NCI-H187 (cell line): ENCODE measurements at places on chromosomes 12 and 14.

- no peak for DNase-seq
Measured at GRCh38 chr12:94247246-94247645, 98.9 kb downstream of the PLXNC1 start.

DNA sequence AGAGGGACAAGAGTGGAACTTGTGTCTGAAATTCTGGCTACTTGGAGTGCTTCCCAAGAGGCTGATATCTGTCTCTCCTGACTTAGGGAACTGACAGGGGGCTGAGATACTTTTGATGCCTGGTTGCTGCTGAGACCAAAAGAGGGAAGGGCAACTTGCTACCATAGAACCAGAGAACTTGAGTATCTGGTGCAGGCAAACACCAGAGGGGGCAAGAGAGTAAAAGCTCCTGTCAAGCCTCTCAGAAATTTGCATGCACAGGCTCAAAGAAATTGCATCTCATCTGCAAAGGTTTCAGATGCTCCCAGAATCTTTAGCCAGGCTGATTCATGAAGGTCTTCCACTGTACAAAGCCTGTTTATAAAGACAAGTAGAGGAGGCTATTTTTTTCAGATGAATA lies 391.3 kb upstream of the FOXG1 start:
- DNase-seq: no peak

- no peak for DNase-seq
Measured at GRCh38 chr12:26643532-26644315, 189.3 kb downstream of the ITPR2 start.

DNA sequence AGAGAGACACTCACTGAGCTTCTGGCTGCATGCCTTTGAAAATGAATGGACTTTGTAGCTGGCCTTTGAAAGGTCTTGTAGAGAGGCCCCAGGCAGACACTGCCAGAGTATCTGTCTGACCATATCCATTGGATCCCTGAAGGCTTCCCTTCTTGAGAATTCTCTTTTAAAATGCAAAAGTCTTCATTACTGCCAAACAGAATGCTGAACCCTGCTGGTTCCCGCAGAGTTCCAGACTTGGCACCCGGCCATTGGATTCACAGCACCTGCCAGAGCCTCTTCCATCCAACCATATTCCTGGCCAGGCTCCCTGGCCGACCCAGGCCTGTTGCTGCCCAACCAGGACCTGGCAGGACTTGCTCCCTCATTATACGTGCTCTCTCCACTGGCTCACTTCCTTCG lies 182.5 kb downstream of the GXYLT1 start:
- DNase-seq: no peak

- no peak for DNase-seq
Measured at GRCh38 chr12:105822131-105823105, 316.3 kb downstream of the NUAK1 start.

DNA sequence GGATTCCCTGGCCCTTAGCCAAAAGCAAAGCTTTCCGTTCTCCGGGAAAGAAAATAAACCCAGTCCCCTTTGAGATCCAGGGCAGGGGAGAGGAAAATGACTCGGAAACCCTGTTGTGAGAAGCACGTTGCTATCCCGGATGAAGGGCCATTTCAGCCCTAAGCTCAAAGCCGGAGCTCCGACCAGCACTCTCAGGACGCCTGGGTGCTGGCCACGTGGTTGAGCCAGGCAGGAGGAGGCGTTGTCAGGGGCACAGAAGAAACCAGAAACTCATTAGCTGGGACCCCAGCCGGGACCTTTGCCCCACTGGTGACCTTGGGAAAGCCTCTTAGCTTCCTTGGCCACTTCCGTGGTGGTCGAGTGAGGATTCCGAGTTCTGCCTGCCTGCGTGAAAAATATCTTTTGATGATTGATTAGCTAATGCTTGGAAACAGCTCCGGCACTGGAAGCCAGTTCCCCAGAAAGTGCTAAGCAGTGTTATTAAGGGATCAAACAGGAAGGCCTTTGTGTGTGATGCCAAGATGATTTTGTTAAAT lies 57.6 kb upstream of the FZD10 start:
- no peak for DNase-seq

GRCh38 chr12:52942901-52943181 lies 6.1 kb upstream of the KRT18 start:
- DNase-seq: peak; percentile 43

DNA sequence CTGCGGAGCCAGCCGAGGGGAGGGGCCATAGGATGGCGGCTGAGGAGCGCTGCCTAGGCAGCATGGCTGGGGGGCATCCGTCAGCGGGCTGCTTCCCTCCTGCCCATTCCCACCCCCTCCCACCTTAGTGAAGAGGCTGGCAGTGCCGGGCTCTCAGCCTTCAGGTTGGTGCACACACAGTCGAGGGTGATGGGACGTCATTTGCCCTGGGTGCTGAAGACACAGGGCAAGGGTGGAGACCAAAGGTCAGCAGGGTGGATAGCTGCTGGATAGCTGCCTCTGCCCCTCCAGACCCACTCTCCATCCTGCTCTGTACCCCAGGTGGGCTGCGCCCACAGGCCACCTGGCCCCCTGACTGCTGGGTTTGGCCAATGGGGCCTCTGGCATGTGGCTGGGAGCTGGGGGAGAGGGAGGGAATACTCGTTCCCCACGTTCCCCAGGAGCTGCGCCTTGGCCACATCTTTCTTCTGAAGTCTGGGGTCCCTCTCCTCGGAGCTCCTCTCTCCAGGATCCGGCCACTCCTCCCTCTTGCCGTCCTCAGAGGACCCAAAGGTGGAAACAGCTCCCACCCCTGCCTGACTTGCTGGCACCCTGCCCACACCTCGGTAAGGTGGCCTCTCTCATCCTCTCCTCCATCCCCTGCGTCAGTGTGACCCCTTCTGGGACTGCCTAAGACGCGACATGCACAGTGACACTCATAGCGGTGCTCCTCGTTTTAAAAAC lies 11.2 kb upstream of the CDC42BPB start:
- DNase-seq: no peak

- no peak for DNase-seq
Measured at GRCh38 chr14:95121911-95122620, 35.3 kb downstream of the DICER1 start.

DNA sequence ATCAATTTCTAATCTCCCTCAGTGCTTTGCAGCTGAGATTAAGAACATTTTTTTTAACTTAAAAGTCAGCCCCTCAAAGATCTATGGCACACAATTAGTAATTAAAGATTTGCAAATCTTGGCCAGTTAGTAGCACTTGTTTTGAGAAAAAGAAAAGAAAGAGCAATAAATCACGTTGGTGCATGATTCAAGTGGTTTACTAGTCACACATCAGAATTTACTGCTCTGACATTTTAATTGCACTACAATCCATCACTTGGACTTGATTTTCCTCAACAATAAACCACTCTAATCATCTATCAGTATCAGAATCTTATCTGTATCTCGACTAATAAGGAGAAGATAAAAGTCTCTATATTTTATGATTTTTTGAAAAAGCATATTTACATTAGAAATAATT lies 154.3 kb downstream of the HELB start:
- DNase-seq: no peak

- DNase-seq: no peak
Measured at GRCh38 chr14:36986407-36986806, 186.0 kb downstream of the SLC25A21 start.

DNA sequence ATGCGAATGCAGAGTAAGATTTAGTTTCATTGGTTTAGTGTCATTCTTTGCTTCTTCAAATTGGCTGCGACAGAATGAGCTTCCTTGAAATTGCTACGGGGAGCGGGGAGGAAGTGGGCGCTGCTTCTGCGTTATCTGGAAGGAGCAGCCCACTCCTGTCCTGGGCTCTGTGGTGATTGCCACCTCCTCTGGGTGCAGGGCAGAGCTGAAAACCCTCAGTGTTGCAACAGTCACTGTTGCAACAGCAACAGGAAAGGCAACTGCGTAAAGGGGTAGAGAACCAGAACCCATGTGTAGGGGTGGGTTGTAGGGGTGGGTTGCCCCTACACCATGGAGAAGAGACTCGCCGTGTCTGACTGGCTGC lies 57.7 kb downstream of the MAX start:
- no peak for DNase-seq

GRCh38 chr14:24330973-24331674 lies 3.7 kb downstream of the ADCY4 start:
- DNase-seq: no peak

DNA sequence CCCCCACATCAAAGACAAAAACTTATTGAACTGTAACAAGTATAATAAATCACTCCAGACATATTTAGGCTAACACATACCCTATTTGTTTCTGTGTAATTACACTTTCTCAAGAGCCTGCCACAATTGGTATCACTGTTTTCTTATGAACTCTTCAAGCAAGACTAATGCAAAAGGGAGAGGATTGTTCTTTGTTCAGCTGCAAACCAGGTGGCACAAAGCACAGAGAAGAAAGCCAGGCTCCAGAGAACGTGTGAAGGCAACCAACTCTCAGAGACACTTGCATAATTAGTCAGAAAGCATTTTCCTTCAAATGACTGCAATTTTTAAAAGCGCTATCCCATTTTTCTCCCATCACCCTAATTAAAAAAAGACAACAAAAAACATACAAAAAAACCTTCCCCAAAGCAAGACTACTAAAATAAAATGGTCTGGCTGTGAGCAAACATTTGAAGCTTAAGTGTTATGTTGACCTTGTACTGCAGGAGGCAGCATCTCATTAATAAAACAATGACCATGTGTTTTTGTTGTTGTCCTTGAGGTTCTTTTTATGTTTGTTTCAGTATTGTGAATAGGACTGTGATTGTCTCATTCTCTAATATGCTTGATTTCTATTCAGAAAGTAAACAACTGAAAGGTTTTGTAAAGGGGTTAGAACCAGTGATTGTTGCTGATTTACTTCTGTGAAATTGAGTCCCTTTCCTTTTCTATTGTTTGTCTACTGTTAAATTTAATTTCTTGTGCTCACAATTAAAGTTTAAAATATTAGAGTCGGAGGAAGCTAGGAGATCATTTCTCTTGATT lies 452.7 kb upstream of the PDE3A start:
- peak; percentile 64 for DNase-seq

DNA sequence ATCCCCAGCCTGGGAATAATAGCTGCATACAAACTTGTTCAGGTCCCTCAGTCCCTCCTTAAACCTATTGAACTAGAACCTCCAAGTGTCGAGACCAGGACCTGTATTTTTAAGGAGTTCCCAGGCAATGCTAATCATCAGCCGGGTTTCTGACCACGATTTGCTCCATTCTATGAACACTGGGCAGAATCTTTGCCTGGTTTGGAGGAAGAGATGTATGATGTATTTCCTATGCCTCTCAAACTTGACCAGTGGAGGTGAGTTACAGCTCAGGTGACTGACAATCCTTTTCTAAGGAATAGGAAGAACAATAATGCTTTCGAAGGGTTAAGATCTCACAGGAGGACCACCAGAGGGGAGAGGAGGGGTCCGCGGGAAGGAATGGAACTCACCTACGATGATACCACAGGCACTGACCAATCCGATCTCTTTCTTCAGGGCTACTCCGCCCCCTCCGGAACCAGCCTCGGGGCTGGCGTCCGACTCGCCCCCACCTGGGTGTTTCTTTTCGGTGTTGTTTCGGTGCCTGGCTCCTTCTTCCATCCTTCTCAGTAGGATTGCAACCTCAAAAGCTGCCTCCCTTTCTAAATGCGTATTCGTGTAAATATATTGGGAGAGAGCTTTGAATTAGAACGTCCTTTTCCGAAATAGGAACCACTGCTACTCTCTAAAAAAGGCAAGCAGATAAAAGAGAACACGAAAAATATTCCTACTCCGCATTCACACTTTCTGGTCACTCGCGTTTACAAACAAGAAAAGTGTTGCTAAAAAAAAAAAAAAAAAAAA lies 895 bp downstream of the SLC7A8 start:
- DNase-seq: no peak

DNA sequence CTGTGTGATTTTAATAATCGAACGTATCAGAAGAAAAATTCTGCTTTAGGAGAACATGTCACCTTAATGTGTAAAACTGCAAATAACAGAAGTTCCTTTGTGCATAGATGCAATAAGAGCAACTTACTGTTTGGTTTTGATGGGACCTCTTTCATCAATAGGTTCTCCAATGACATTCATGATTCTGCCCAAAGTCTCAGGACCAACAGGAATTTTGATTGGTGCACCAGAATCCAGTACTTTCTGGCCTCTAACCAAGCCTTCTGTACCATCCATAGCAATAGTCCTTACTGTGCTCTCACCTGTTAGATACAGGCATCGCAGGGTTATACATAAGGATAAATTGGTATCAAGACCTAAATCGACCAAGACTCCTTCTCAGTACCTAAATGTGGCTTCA lies 1.1 kb downstream of the ATP5F1B start:
- no peak for DNase-seq

GRCh38 chr14:105166571-105167302 lies 1.8 kb downstream of the JAG2 start:
- no peak for DNase-seq

DNA sequence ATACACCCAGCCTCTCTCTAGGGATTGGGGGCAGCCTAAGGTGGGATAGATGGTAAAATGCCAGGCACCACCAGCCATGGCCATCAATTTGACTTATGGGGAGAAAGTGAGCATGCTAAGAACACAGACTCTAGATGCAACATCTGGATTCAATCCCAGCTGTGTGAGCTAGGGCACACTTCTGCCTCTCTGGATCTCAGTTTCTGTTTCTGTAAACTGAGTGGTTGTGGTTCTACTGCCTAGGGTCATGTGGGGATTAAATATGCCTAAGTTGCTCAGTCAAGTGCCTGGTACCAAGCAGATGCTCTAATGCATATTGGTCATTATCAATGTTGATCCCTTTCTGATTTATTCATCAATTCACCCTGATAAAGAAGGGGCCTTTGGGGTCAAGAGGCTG lies 12.6 kb upstream of the OAS1 start:
- no peak for DNase-seq

- DNase-seq: no peak
Measured at GRCh38 chr12:60144395-60144794, 548.6 kb downstream of the SLC16A7 start.

DNA sequence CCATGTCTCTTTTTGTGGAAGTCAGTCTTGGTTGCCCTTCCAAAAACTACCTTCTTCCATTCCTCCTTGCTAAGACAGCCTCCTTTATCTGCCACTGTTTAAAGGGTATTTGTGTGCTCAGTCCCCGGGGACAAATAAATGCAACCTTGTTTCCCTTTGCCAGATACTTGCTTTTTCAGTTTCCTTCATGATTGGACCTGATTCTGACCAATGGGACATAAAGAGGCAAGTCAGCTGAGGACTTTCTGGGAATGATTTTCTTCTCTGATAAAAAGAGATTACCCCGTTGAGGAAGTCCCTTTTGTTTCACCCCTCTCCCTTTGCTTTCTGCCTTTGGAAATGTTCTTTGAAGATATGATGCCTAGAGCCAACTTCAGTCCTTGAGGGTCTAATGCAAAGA lies 7.4 kb upstream of the TUBA1B start:
- DNase-seq: no peak

DNA sequence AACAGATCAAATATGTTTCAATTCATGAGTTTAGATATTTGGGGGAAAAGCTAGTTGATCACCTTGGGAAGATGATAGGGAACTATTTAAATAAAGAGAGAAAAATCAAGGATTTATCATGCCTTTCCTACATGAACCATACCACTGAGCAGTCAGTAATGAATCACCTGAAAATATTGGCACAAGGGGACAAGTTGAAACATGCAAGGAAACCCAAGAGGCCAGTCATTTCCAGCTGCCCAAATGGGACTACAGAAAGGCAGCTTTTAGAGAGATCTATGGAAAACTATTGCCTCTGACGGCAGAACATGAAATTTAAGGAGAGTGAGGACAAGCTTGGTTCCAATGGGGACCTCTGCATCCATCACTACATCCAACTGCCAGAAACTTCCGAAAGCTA lies 14.1 kb upstream of the ETV6 start:
- DNase-seq: no peak

GRCh38 chr12:25438638-25439037 lies 114.4 kb downstream of the LMNTD1 start:
- no peak for DNase-seq
